Stimulated activated effector memory CD8-positive, alpha-beta T cell treated with anti-CD3 and anti-CD28 coated beads, Interleukin-12 subunit alpha, Interleukin-12 subunit beta, amount 100 ng/mL, for 72 hours (primary cell): ENCODE measurements at places on chromosomes 2 and 18.

GRCh38 chr2:95058466-95058988 is 33.0 kb downstream of the MAL start:
- no peak for DNase-seq

DNA sequence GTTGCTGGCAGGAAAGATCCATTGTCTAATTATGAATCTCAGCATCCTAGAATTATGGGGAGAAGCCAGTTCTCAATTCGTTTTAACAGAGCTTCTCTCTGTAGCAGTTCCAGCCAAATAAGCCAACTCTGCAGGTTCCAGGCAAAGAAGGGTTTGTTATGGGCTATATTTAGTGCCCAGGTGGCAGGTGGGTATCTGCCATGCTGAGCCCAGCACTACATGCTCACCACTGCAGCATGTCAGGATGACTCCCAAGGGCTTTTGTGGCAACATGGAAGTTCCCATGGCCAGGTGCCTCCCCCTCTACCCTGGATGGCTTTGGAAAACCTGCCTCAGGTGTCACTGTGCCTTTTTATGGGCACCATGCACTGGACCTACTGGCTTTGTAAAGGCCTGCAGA is 137.7 kb upstream of the MSH6 start:
- DNase-seq, result no peak

DNA sequence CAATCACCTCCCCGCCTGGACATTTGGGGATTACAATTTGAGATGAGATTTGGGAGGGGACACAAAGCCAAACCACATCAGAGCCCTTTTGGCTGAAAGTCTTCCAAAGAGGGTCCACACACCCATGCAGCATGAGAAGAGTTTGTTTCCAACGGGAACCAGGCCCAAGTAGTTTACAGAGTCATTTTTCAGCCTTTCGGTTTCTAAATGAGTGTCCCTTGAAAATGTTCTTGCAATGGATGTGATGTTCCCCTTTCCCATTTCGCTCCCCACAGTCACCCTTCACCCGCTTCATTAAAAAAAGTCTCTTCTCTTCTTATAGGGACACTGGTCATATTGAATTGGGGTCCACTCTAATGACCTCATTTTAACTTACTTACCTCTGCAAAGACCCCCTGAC is 157.4 kb downstream of the ARL4C start:
- no peak for DNase-seq

DNA sequence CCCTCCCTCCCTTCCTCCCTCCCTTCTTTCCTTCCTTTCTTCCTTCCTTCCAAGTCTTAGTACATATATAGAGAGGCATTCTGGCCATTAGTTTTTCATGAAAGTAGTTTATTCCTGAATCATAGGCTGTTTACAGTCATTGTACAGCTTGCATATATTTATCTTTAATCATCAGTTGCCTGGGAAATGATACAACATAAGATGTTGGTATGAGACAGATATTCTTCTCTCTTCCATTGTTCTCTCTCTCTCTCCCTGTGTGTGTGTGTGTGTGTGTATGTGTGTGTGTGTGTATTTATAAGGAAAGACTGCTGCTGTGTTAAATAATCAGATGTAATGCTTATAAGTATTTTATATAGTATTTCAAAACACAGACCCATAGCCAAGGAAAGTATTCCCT is 289.8 kb upstream of the UBE2E3 start:
- DNase-seq, result no peak

DNA sequence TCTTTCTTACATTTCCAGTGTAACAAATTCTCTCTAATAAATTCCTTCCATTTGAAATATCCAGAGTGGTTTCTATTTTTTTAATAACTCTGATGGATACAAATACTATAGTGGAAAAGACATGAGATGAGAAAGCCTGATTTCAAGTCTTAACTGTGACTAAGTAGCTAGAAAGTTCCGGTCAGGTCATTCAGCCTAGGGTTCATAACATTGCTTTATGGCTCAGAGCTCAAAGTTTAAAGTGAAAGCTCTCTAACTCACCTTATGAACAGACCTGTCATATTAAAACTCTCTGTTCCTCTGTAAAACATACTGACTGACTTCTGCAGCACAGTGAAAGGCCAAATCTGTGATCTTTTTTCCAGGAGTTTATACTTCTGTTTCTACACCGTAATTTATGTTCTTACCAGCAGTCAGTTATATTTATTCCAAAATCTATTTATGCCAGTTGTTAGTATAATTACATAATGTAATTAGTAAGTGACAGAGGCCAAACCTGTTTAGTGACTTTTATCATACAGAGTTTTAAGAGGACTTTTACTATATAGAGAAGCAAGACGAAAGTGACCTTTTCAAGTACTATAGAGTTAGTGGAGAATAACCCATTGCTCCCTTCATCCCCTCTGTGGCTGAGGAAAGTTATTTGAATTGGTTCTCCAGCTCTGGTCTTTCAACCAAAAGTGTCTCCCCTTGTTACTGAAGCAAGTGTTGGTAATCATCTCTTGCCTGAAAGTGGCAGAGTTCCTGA is 118.8 kb upstream of the PDE1A start:
- DNase-seq, result no peak

GRCh38 chr2:56008661-56009431 is 85.3 kb upstream of the EFEMP1 start:
- no peak for DNase-seq

GRCh38 chr2:12819103-12819475 is 102.4 kb downstream of the TRIB2 start:
- no peak for DNase-seq
